ENCODE measurements at places on chromosomes 2 and 18. TPM values are rescaled to one million over a fixed set of nuclear protein-coding genes. Genes with fewer than 3 reads are reported as not detected.

DNA sequence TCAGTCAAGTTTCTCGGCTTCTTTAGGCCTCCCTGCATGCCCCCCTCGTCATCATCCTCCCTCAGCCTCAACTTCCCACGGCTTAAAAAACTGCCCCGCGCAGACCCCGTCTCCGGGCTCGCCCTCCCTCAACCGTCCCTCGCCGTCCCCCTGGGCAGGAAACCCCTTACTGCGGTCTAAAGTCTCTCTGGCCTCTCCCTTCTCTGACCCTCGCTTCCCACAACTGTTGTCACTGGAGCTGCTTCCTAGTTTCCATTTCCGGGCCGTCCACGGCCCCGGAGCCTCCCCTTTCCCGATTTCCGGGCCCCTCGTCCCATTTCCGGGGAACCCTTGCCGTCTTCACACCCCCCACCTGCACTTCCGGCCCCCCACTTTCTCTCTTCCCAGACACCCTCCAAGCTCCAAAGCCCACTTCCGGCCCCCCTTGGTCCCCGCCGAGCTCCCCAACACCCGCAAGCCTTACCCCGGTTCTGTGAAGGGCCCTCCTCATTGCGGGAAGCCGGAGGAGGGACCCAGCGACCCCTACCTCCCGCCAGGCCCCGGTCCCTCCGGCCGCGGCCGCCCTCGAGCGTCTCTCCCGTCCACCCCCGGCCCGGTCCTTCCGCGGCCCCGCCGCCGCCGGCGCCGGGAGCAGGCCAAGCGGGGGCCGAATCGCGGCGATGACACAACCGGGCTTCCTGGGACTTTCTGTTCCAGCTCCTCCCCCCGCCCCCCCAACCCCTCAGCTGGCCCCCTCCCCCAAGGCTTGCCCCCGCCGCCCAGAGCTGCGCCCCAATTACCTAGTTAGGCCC lies 513 bp downstream of the TRIP12 start:
- peak overlapping the region; percentile 62 for H3K4me3 ChIP-seq
- H3K27ac ChIP-seq: peak overlapping the region; percentile 97
- peak; percentile 88 for DNase-seq
- no peaks in the 10 kb centered on the region for H3K27me3 ChIP-seq

GRCh38 chr2:20627712-20628380 lies 23.1 kb downstream of the HS1BP3 start:
- DNase-seq: peak; percentile 59
- no peaks in the 10 kb centered on the region for H3K27me3 ChIP-seq
- H3K27ac ChIP-seq: no peak overlapping the region
- no peak overlapping the region for H3K4me3 ChIP-seq

DNA sequence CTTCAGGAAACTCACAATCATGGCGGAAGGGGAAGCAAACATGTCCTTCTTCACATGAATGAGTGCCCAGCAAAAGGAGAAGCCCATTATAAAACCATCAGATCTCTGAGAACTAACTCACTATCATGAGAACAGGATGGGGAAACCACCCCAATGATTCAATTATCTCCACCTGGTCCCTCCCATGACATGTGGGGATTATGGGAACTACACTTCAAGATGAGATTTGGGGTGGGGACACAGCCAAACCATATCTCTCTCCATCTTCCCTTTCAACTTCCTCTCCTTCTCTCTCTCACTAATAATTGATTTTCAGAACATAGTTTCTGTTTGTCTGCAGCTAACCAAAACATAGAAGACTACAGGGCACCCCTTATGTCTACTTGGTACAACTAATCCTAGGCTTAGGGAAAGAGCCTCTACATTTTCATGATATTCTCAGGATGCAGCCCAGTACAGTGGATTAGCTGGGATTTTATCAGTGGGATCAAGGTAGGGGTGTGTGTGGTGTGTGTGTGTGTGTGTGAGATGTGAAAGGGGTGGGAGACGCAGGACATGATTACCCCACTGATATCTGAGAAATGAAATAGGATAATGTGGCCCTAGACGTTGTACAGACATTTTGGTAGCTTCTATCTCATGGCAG lies 2.8 kb upstream of the ATF2 start:
- no peak overlapping the region for H3K27ac ChIP-seq
- H3K4me1 ChIP-seq: no peaks in the 10 kb centered on the region
- no peaks in the 10 kb centered on the region for H3K27me3 ChIP-seq
- no peak for DNase-seq
- no peaks in the 10 kb centered on the region for H3K36me3 ChIP-seq

DNA sequence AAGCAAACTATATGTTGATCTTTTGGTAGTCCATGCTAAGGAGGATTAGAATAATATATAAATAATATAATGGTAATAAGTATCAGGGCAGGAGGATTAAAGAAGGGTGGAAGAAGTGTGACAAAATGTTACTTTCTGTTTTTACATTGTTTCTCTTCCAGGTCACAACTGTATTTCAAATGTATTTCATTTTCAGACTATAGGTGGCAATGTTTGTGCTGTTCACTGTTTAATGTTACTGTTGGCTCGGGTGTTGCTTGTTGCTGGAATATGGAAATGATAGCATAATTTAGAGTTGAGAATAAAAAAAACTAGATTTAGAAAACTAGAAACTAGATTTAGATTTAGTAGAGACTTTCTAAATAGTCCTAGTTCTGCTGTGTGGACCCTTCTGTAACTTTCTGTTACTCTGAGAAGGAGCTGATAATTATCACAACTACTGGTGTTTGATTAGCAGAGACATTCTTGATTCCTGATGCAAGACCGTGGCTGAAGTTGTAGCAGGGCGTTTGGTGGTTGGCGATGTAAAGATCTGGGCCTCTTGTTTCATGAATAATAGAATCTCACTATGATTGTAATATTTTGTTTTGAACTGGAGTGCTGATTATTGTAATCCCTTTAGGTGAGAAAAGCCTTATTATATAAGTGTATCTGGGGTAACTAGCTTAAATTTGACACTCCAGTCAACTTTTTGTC lies 7.9 kb downstream of the NEDD4L start:
- no peak for DNase-seq
- peaks cover 2% of the 10 kb centered on the region for H3K27me3 ChIP-seq
- H3K36me3 ChIP-seq: no peaks in the 10 kb centered on the region
- H3K4me1 ChIP-seq: peaks cover 2% of the 10 kb centered on the region
- no peak overlapping the region for H3K27ac ChIP-seq
- no peak overlapping the region for H3K4me3 ChIP-seq

DNA sequence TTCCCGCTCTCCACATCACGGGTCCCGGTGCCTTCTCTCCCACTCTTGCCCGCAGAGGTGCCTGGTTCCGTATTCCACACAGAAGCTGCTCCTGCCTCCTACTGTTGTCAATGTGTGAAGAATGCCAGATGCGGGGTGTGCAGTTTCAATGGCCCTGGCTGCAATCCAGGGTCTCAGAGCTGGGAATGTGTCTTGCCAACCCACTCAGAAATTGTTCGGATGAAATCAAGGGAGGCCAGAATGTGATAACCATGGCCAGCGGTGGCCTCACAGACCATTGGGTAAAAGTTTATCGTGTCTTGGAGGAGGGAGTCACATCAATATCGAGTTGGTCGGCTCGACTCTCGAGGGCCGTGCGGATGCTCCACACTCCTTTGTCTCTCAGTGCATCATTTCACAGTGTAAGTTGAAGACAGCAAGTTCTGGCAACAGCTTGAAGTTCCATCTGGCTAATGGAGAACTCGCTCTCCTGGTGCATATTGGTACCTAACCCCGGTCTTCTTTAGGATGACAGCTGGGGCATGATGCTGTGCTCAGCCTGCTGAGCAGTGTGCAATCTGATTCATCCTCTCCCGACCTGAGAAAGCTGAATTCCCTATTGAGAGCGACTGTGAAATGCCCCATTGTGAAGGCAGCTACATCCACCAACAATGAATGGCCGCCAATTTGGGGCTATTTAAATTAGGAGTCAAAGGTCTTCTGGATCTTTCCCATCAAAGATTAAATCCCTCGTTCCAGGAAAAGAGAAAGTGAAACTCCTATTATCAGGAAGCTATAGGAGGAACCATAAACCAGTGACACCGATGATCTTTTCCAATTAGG lies 389.0 kb downstream of the SOX11 start:
- DNase-seq: no peak
- no peaks in the 10 kb centered on the region for H3K4me1 ChIP-seq
- H3K36me3 ChIP-seq: no peaks in the 10 kb centered on the region
- peaks cover 2% of the 10 kb centered on the region for H3K27me3 ChIP-seq
- no peak overlapping the region for H3K27ac ChIP-seq

GRCh38 chr18:32301976-32302743 lies 112.3 kb downstream of the MEP1B start:
- DNase-seq: no peak
- H3K36me3 ChIP-seq: no peaks in the 10 kb centered on the region
- H3K27ac ChIP-seq: peak overlapping the region; percentile 100
- peaks cover 8% of the 10 kb centered on the region for H3K4me1 ChIP-seq
- H3K27me3 ChIP-seq: no peaks in the 10 kb centered on the region
- no peak overlapping the region for H3K4me3 ChIP-seq

GRCh38 chr2:179655627-179656026 lies 205.8 kb downstream of the ZNF385B start:
- no peaks in the 10 kb centered on the region for H3K4me1 ChIP-seq
- H3K27me3 ChIP-seq: no peaks in the 10 kb centered on the region
- no peaks in the 10 kb centered on the region for H3K36me3 ChIP-seq
- DNase-seq: no peak
- H3K27ac ChIP-seq: no peak overlapping the region
- no peak overlapping the region for H3K4me3 ChIP-seq

GRCh38 chr2:172252154-172252553 lies 149.5 kb upstream of the DLX2 start:
- H3K27me3 ChIP-seq: no peaks in the 10 kb centered on the region
- no peaks in the 10 kb centered on the region for H3K36me3 ChIP-seq
- H3K4me1 ChIP-seq: no peaks in the 10 kb centered on the region
- no peak for DNase-seq

GRCh38 chr2:199439066-199439465 lies 18.7 kb downstream of the SATB2 start:
- no peaks in the 10 kb centered on the region for H3K36me3 ChIP-seq
- no peak for DNase-seq

DNA sequence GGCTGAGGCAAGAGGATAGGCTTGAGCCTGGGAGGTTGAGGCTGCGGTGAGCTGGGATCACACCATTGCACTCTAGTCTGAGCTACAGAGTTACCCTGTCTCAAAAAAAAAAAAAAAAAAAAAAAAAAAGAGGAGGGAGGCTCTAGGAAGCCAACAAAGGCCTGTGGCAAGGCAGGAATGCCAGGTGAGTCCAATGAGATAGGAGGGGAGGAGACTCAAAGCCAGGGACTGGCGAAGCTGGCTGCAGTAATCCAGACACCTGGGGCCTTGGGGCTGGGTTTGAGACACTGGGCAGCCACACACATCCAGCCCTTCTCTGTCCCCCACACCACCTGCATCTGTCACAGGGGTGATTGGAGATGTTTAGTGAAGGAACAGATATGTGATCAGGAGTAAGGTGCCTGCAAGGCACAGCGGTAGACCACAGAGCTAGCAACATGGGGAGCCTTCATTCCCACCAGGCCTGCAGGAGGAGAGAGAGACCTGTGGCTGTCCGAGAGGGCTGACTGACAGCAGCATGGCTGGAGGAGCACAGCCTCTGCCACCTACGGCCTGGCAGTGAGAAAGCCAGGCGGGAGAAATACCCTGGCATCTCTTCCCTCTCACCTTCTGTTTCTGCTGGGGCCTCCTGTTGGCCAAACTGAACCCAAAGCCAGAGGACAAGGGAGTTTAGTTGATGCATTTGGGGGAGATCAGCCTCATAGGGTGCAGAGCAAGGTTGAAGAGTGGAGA lies 9.5 kb downstream of the CHPF start:
- peaks cover 1% of the 10 kb centered on the region for H3K36me3 ChIP-seq
- H3K27me3 ChIP-seq: no peaks in the 10 kb centered on the region
- H3K27ac ChIP-seq: no peak overlapping the region
- no peaks in the 10 kb centered on the region for H3K4me1 ChIP-seq

DNA sequence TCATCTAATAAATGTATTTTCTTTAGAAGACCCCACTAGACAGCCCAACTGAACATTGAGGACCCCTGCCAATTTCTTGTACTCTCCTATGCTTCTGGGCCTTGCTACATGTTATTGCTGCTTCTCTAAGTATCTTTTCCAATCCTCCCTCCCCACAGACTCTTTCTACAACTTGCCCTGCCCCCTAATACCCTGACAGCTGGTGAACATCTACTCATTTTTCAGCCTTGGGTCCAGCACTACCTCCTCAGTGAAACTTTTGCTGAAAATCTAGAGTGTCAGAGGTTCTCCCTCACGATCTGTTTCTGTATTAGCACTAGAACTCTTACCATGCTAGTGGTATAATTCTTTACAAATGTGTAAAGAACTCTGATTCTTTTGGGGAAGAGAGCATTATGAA lies 106.8 kb upstream of the SIX3 start:
- no peaks in the 10 kb centered on the region for H3K36me3 ChIP-seq
- H3K4me3 ChIP-seq: no peak overlapping the region
- H3K27ac ChIP-seq: no peak overlapping the region
- H3K4me1 ChIP-seq: no peaks in the 10 kb centered on the region
- DNase-seq: no peak

GRCh38 chr2:28627722-28628480 lies 123.7 kb upstream of the PPP1CB start:
- peak overlapping the region; percentile 100 for H3K27ac ChIP-seq
- H3K4me1 ChIP-seq: no peaks in the 10 kb centered on the region
- H3K4me3 ChIP-seq: no peak overlapping the region
- no peaks in the 10 kb centered on the region for H3K27me3 ChIP-seq

Gene TYW5
- 9.0 TPM for total RNA-seq

Gene AGXT
- total RNA-seq: not detected

Gene SLC25A12
- 34.6 TPM for total RNA-seq

Gene TUBA4B
- not detected for total RNA-seq

Gene CASP8
- total RNA-seq: 19.2 TPM

Gene B4GALT6
- total RNA-seq: 8.4 TPM

Gene SERPINB3
- not detected for total RNA-seq

Gene OXER1
- total RNA-seq: 4.2 TPM

Data from aorta (tissue), 5 donors.